ENCODE measurements at places on chromosomes 2 and 18. TPM values are rescaled to one million over a fixed set of nuclear protein-coding genes. Genes with fewer than 3 reads are reported as not detected.

The NT5C1B gene
- not detected for polyA plus RNA-seq

The CHST9 gene
- polyA plus RNA-seq = 0.87 TPM

GRCh38 chr18:37282386-37283037, 283.1 kb downstream of the CELF4 start:
- no peak for DNase-seq

GRCh38 chr18:47917923-47918610, 12.4 kb downstream of the SMAD2 start:
- DNase-seq = no peak
